ENCODE measurements at places on chromosomes 5 and 9.

DNA sequence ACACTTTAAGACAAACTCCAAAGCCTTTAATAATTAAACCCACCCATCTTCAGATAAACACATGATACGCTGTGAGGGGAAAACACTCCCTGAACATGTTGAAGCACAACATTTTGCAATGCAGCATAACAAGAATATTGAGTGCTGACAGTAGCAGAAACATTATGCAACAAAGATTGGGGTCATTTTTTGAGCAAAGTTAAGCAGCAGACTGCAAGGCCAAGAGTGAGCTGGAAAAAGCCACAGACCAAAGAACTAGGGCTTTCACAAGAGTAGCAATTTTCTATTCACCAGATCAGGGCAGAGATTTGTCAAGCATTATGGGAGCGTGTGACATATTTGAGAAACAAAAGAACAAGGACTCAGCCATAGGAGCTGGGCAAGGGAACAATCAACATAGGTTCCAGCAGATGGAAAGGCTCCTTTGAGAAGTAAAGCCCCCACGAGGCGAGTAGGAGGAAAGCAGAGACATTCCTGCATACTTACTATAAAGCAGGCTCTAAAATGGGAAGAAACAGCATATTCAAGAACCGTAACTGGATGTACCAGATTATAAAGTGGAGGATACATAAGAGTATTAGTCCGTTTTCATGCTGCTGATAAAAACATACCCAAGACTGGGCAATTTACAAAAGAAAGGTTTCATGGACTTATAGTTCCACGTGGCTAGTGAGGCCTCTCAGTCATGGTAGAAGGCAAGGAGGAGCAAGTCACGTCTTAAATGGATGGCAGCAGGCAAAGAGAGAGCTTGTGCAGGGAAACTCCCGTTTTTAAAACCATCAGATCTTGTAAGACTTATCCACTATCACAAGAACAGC, 4.8 kb upstream of the TTC23L start:
- DNase-seq, result no peak

DNA sequence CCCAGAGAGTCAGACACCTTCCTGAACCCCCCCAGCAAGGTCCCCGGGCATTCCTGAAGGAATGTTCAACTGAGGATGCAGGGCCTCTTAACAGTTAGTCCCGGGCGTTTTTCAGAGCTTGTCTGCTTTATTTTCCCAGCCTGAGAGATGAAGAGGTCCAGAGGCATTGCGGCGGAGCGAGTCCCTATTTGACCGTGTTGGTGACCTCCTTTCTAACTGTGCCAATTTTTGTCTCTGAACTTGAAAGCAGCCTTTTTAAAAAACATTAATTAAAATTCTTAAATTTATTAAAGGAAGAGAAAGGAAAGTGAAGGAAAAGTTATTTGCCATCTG, 433 bp upstream of the PTAR1 start:
- DNase-seq, result no peak

GRCh38 chr9:70195456-70195855, 63.3 kb upstream of the SMC5 start:
- no peak for DNase-seq

DNA sequence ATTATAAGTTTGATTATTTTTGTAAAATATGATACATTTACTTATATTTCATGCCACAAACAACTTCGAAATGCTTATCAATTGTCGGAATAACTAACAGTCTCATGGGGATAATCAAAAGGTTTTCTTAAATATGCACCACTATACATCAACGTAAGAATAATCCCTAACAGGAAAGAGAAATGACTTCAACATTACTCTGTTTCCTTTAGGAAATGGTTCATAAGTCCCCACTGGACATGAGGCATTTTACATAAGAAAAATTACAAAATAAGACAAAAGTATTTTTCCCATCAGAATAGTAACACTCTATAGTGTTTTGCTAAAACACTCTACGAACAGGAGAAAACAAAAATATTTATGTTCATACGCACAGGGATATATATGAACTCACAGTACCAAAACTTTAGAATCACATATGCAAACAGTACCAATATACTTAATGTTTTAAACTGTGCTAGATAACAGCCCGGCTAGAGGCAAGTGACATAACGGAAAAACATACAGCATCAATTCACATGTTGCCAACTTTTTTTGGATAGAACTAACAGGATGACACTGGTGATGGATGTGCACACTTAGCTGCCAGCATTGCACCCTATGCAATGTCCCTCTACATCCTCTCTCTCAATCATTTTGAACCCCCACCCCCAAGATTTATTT, 120.5 kb downstream of the NFIB start:
- no peak for DNase-seq

DNA sequence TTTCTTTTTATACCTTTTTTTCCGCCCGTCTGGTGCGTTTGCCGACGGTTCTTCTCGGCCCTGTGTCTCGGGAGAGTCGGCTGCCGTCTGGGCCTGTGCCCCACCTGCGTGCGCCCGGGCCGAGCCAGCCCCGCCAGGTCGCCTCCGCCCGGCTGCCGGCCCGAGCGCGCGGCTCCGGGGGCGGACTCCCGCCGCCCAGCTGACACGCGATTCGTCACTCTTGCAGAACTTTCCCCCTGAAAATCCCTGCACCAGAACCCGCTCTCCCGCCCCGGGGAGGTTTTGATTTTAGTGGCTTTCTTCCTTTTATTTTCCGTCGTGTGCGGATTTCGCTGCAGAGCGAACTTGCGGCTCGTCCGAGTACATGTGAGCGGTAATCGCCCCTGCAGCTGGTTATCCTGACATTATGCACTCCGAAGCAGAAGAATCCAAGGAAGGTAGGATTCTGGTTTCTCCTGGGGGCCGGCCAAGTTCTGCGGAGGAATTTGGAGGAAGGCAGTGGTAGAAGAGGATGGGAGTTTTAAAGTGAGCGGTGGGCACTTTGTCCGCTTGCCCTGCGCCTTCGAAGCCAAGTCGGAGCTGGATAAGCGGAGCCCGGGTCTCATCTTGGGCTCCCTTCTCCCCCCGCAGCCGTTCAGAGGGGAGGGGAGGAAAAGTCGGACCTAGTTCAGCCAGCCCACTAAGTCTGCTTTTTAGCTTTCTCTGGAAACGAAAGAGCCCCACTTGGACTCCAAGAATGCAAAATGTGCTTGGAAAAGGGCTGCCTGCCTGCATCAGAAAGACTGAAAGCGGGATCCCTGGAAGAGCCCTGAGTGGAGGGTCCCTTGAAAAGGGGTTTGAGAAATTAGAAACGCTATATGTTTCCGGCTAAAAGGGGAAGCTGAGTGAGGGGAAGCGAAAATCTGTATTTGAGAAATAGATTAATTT, at the start of gene TNFAIP8:
TNFAIP8 (plus strand) TSS at position 335 of the 927 bp plus-strand sequence; CDS start at position 407, 72 bp downstream.
- DNase-seq, result no peak

GRCh38 chr9:121631978-121632418, 19.4 kb upstream of the DAB2IP start:
- no peak for DNase-seq

DNA sequence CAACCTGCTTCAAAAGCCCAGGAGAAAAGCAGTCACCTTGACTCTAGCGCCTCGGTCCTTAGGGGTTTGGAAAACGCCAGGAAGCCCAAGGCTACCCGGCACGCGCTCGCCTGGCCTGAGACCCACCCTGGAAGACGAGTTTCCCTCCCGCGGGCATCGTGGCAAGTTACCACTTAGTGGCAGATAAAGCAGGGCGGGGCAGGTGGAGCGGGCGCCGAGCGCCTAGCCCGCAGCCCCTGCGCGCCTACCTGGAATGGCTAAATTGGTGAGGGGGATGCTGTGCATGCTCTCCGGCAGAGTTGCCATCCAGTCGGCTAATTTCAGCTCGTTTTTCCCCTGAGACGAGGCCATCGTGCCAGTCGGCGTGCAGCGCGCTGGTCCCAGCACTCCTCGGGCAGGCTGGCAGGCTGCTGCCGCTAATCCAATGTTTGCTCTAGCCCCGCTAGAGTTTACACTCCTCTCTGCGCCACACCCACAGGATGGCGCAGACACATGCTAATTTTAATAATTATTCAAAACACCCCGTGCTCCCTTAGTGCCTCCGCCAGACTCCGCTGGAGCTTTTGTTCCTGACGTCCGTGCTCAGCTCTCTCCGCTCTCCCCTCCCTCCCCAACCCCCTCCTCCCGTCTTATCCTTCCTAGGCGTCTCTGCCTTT, at the start of gene PLCXD3:
PLCXD3 (minus strand) TSS at position 426 of the 656 bp plus-strand sequence; CDS start at position 351, 75 bp downstream.
- DNase-seq, result no peak

DNA sequence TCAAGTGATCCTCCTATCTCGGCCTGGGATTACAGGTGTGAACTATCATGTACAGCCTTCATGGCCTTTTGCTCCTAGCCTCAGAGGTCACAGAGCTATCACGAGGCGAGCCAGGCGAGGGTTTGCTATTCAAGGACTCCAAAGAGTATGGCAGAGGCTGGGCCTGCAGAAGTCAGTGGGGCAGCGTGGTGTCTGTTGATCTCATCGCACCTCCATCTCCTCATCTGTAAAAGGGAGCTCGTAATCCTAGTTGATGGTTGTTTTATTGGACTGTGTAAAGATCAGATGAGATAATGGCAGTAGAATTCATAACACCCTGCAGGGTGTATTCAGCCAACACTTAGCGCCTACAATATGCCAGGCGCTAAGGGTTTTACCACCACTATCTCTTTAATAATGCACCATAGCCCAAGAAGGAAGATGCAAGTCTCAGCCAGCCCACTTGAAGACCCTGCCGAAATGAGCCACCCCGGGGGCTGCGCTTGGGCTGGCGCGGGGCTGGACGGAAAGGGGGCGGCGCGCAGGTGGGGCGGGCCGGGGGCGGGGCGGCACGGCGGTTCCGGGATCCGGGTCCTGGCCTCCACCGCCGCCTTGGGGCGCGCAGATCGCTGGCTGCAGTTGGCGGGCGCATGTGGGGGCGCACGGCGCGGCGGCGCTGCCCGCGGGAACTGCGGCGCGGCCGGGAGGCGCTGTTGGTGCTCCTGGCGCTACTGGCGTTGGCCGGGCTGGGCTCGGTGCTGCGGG, at the start of gene GALNT12:
GALNT12 (plus strand) TSS at position 601 of the 744 bp plus-strand sequence; CDS start at position 630, 29 bp downstream.
- peak; percentile 20 for DNase-seq

GRCh38 chr5:133942614-133943474, 25.6 kb downstream of the C5orf15 start:
- DNase-seq, result no peak

- DNase-seq, result no peak
These were observed 63.7 kb upstream of the ANGPTL2 start for GRCh38 chr9:127185931-127186781.

DNA sequence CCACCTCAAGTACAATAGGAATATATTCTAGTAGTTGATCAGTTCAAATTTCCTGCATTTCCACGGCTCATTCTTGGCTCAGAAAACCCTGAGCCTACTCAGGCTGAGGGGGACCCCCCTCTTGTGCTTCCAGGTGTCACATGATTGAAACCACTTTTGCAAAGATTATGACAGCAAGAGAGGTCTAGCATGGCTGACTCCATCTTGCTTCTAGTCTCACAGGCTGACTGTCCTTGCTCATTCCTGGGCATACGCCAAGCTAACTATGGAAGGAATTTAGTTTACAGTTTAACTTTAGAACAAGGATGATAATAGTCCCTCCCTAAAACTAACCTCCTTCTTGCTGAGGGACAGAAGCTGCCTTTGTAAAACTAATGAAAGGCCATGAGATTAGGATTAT, 154.1 kb downstream of the SNX18 start:
- no peak for DNase-seq

DNA sequence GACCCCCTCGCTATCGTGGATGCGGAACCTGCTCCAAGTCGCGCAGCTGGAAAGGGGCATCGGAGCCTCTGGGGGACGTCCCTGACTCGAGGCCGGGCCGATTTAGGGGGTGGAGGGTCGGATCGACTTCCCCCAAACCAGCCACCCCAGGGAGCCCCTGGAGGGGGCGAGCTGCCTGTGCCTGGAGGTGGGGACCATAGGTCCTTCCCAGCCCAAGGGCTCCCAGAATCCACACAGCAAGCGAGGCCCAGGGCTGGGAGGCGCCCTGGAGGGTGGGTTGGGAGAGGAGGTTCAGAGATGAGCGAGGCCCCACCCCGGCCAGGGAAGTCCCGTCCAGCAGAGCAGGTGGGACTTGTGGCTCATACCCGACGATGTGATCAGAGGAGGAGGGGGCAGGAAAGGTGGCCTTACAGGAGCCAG, 147.6 kb downstream of the GAPVD1 start:
- DNase-seq, result no peak

DNA sequence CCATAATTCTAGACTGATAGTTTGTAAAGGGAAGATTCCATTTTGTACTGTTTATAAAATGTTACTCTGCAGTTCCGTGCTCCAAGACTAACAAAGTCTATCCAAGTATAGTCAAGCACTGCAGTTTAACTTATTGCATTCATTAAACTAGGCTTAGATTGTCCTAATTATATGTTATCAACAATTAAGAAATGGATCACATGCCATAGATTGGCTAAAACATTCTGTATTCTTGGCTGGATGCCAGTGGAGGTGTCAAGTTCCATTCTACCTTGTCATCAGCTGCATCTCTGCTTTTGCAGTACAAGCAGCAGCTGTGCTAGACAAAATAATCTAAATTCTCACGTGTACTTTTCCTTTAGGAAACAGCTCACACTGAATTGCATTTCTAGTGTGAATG, 69.4 kb upstream of the MEF2C start:
- no peak for DNase-seq

- DNase-seq, result no peak
These were observed 48.8 kb downstream of the FANCC start for GRCh38 chr9:95268681-95269080.

GRCh38 chr9:20356403-20357036, 265.8 kb downstream of the MLLT3 start:
- DNase-seq, result no peak

DNA sequence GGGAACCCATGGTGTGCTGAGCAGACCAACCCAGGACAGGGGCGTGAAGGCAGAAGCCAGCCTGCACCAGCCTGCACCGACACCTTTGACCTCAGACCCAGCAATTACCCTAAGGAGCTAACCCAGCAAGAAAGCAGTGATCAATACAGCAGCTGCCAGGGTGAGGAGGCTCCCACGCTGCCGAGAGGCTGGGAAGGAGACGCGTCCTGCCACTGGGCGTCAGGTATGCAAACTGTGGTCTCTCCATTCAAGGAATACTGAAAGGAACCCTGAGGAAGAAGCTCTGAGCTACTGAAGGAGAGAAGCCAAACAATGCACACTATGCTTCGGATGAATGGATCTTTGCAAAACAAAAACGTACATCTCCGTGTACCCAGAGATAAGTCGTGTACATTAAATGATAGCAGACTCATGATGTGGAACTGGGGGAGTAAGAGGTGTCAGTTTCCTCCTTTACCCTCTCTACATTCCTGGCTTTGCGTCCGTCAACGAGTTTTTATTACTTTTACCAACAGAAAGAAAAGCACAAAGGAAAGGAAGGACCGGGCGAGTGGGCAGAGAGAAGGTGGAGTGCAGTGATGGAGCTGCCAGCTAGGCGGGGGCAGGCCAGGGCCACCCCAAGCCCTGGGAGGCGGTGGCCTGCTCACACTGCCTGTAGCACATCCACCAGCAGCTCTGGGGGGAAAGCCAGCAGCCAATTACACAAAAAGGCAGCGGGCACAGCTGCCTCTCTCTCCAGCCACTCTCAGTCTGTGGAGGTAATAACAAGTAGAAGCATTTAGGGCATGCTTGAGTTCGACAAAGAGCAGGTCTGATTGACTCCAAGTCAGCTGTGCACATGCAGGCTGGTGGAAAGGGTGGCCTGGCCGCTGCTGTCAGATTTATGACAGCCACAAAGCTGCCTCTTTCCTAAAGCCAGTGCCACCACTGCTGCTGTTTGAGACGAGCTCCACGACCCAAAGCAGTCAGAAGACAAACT, 29.3 kb downstream of the RASGEF1C start:
- DNase-seq, result no peak

Measured in stimulated activated CD8-positive, alpha-beta memory T cell treated with anti-CD3 and anti-CD28 coated beads, Interleukin-7, amount 100 ng/mL, for 1 hour (primary cell).